ENCODE measurements at places on chromosomes 16 and 17. TPM values are rescaled to one million over a fixed set of nuclear protein-coding genes. Genes with fewer than 3 reads are reported as not detected.

Gene ACLY
- total RNA-seq, result 186 TPM

Gene CCDC200
- total RNA-seq, result not detected

Gene KRTAP2-1
- not detected for total RNA-seq

Gene MT1M
- not detected for total RNA-seq

Gene KCNJ18
- total RNA-seq, result not detected

Gene CALB2
- not detected for total RNA-seq

Gene OR3A3
- total RNA-seq, result not detected

Gene TOX3
- total RNA-seq, result not detected

- DNase-seq, result no peak
These were observed 44.3 kb upstream of the CPNE2 start for GRCh38 chr16:57048095-57048494.

- DNase-seq, result no peak
These were observed 2.0 kb downstream of the LHX1 start for GRCh38 chr17:36939052-36939801.

- DNase-seq, result no peak
These were observed 210.8 kb downstream of the FTO start for GRCh38 chr16:53914736-53915135.

- DNase-seq, result no peak
These were observed 13.5 kb downstream of the ACTG1 start for GRCh38 chr17:81498953-81499600.

GRCh38 chr16:27066668-27067537 is at the start of gene C16orf82:
C16orf82 (plus strand) TSS chr16:27066927.
- DNase-seq, result no peak

GRCh38 chr16:1786242-1787055 is 3.7 kb downstream of the NUBP2 start:
- DNase-seq, result no peak

DNA sequence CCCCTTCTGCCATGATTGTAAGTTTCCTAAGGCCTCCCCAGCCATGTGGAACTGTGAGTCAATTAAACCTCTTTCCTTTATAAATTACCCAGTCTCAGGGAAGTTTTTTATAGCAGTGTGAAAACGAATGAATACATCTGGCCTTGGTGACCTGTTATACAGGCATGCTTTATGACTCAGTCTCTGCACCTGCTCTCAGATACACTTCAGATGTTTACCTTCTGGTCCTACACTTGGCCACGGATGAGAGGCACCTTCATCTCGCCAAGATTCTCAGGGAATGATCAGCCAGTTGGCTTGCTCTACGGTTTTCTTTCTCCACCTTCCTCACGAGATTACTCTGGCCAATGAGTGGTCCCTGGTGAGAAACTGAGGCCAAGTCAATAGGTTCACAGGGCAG is 304.7 kb downstream of the CA10 start:
- no peak for DNase-seq

- DNase-seq, result no peak
These were observed 133.5 kb downstream of the SEC14L1 start for GRCh38 chr17:77274096-77274845.

- no peak for DNase-seq
These were observed 7.0 kb downstream of the MBTPS1 start for GRCh38 chr16:84109598-84110335.

- no peak for DNase-seq
These were observed 646.7 kb upstream of the SALL1 start for GRCh38 chr16:51797669-51798259.

GRCh38 chr17:12510535-12510934 is 155.2 kb upstream of the MYOCD start:
- no peak for DNase-seq

- peak; percentile 12 for DNase-seq
These were observed 31.3 kb upstream of the TNS4 start for GRCh38 chr17:40532520-40533253.

DNA sequence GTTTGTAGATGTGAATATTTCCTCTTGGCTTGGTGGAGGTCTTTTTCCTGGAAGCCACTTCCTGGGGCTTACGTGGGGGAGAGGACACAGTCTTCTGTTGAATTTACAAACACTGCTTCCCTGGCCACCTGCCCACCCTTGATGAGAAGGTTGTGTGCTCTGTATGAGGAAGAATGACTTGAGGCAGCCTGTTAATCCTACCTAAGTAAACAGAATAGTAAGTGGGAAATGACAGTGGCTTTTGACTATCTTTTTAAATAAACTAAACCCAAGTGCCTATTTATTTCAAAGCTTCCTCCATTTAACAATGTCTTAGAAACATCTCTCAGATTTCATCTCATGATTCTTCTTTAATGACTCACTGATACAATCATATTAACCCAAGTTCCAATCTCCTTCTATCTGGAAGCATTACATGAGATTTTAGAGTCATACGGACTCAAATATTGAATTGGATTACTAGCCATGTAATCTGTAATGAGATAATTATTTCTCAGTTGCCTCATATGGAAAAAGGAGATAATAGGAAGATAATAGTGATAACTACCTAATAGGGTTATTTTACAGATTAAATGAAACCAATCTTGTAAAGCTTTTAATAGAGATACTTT is 96.6 kb upstream of the SMIM36 start:
- DNase-seq, result no peak

- no peak for DNase-seq
These were observed 46.5 kb downstream of the FAM222B start for GRCh38 chr17:28796062-28796461.

- no peak for DNase-seq
These were observed 9.4 kb downstream of the WNT3 start for GRCh38 chr17:46809110-46809571.

All from activated CD4-positive, alpha-beta memory T cell treated with anti-CD3 and anti-CD28 coated beads for 36 hours (primary cell).